ENCODE measurements at places on chromosomes 5 and 9.

- DNase-seq = no peak
Measured at GRCh38 chr5:167381457-167381856, 910.0 kb upstream of the WWC1 start.

- no peak for DNase-seq
Measured at GRCh38 chr5:66324357-66324756, 180.3 kb downstream of the SREK1 start.

GRCh38 chr9:83937861-83938455 is 16.7 kb upstream of the KIF27 start:
- no peak for DNase-seq

- DNase-seq = no peak
Measured at GRCh38 chr5:82820961-82821845, 256.0 kb downstream of the TMEM167A start.
